ENCODE measurements at places on chromosomes 1 and 21.
A peak's percentile ranks its signal among the peaks of the same experiment; 100 is the strongest.

DNA sequence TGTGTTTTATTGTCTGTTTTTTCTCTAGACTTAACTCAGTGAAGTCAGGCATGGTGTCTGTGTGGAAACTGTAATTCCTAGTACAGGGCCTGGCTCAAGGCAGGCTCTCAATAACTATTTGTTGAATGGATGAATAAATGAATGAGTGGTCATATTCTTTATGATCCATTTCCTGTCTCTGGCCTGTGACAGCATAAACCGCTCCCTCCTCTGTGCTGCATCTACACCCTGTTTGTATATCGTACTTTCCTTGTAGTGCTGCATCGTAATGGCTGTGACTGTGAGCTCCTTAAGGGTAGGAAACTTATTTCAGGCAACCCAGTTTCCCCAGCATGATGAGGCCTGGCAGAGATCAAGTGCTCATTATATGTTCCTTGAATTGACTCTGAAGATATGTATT lies 337.5 kb upstream of the USP24 start:
- DNase-seq = no peak

DNA sequence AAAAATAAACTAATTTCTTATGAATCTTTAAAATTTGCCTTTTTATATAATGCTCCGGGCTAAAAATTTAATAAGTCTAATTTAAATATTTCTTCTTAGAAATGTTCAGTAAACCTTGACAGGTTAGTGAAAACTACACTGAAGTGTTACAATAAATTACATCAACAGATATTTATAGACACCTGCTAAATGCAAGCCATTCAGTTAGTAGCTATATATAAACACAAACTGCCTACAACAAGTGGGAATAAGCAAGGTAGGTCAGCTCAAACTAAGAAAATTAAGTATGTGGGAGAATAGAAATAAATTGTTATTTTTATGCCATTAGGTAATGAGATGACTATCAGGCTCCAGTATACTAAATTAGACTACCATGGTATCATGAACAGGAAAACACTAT lies 215.6 kb downstream of the DENND1B start:
- no peak for DNase-seq

DNA sequence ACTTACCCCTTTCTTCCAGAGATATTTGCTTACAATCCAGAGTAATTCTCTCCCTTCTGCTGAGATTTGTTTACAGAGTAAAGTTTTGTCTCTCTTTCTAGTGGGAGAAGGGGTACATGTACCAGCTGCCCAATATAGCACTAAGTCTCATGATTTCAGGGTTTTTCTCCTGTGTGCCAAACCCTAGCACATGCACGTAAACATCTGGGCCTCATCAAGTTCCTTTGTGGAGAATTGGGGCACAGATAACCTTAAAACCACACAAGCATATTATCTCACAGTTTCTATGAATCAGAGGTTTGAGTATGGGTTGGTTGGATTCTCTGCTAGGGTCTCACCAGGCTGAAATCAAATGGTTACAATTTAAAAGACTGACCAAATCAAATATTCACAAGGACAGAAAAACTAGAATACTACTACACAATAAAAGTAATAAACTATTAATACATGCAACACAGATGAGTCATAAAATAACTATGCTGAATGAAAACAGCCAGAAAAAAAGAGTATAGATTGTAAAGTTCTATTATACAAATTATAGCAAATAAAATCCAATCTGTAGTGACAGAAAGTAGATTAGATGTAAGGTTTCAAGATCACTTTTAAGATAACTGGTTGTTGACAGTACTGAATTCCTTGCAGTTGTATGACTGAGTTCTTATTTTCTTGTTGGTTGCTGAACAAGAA lies 347.4 kb upstream of the PTBP2 start:
- no peak for DNase-seq

GRCh38 chr1:51063121-51063520 lies 38.9 kb upstream of the C1orf185 start:
- no peak for DNase-seq

DNA sequence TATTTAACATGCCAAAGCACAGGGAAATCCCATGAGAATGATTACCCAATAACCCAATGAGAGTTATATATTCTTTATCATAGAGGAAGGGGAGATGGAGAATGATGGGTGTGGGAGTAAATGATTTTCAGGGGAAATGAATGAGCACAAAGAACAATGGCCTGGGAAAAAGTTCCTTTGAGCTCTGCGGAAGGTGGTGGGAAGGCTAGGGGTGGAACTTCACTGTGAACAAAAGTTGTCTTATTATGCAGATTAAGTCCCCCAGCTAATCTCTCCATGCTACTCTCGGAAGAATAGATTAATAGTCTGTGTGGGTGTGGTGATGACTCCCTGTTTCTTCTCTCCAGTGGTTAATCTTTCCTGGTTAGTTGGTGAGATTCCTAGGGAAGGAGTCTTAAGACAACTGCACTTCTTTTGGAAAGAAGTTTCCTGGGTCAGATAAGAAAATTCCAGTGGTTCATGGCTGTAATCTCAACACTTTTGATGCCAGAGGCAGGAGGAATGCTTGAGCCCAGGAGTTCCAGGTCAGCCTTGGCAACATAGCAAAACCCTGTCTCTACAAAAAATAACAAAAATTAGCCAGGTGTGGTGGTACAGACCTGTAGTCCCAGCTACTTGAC lies 71.6 kb downstream of the DNTTIP2 start:
- no peak for DNase-seq

DNA sequence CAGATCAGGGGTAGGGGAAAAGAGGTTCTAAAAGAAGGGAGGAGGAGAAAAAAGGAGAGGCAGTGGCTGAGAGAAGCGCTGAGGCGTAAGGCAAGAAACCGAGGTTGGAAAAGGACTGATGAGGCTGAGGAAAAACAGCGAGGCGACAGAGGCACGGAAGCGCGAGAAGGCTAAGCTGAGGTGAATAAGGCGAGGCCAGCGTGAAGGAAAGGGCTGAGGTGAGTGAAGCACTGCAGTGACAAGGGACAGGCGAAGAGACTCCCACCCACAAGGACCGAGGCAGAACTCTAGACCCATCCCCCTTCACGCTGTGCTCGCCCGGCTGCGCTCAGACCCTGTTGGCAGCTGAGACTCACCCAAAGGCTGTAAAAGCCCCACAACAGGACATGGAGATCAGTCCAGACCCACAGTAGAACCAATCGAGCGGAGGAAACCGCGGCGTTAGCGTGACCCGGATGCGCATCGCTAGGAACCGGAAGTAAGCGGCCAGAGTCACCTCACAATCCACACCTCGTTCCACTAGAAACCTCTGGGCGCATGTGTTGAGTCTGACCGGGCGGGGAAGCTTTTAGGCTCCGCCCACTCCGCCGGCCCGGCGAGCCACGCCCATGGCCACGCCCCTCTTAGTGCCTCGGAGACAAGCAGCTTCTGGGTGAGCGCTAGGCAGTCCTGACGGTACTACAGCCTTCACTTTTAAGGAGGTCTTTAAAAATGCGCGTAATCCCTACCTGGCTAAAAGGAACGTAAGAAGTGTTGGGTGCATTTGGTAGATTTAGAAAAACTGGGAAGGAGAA lies at the start of gene EYA3:
Gene EYA3 (minus strand): TSS at position 443 of the 794 bp plus-strand sequence. CDS start 30,584 bp downstream, outside the sequence.
- DNase-seq = peak; percentile 100

DNA sequence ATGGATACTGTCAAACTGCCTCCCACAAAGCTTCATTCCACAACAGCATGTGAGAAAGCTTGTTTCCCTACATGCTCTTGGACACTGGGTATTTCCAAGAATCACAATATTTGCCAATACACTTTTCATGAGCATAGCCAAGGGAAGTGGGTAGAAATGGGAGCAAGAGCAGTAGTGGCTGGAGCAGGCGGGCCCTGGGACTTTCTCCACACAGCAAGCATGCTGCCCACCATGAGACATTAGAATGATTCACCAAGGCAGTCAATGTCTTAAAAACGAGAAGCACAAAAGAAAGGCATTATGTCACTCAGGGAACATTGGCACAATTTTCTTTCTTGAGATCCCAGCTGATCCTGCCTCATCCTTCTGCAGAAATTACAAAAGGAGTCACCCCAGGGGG lies 371.6 kb upstream of the RUNX1 start:
- no peak for DNase-seq

- DNase-seq = no peak
Observed at GRCh38 chr1:159987186-159987585, 33.1 kb upstream of the SLAMF9 start.

DNA sequence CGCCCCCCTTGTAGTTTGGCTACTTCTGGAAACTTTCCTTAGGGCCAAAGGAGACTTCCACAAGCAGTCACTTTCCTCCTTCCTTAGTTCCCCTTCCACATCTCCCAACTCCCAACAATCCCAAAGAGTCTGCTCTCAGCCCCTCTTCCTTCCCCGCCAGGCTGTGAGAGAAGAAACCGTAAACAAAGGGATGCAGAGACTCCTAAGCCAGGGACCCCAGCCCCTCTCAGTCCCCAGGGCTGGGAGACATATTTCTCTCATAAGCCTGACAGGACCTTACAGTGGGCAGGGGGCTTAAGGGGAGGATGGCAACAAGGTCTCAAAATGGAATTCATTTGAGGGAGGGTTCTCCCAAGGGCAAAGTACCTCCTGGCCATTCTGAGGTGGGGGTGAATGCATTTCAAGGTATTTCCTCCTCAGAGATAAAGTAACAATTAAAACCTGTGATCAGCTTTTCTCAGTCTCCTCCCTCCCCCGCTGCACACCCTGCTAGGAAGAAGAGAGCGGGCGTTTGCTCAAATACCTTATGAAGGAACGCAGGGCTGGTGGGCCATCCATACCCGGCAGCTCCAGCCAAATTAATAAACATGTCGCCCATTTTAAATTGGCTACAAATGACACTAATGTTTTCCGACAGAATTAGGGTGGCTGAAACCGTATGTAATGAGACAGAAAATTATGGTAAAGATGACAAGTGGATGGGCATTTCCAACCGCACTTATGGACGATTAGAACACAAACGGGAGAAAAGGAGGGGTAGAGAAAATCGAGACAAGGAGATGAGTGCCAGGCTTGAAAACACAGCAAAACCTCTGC lies 4.0 kb downstream of the BARHL2 start:
- DNase-seq = no peak

DNA sequence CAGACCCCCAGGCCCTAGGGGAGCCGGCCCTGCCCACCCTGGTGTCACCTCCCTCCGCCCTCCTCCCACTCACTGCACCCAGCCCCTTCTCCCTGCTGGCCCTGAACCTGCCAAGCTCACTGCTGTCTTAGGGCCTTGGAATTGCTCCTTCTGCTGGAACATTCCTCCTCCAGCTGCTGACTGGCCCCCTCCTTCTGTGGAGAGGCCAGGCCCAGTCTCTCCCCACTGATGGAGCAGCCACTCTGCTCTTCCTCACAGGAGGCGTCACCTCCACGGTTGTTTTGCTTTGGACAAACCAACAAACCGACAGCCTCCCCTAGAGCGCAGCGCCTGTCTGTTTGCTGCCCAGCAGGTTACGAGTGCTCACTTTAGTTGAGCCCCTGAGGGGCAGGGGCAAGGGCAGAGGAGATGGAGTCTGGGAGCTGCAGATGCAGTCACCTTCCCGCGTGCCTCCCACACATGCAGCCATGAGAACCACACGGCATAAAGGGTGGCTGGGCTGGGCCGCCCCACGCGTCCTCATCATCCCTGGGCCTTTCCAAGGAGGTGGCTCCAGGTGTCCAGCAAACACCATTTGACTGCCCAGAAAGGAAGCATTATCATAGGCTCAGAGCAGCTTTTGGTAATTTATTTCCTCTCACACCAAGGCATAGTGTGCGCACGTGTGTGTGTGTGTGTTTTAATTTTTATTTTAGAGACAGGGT lies 9.4 kb downstream of the OXCT2 start:
- DNase-seq = no peak

DNA sequence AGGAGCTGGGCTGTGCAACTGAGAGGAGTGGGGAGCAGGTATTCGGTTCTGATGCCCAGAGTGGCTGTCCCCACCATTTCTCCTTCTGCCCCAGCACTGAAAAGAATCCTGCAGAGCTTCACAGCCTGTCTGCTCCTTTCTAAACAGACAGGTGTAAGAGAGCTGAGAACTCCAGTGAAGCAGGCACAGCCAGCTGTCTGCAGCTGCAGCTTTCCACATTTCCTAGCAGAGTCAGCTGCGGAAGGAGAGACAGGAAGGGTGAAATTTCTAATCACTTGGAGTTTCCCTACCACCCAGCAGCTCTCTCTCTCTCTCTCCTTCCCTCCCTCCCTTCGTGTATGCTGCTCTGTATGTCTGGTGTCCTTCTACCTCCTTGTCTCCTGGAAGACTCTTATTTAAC lies 40.5 kb upstream of the GJB5 start:
- no peak for DNase-seq

DNA sequence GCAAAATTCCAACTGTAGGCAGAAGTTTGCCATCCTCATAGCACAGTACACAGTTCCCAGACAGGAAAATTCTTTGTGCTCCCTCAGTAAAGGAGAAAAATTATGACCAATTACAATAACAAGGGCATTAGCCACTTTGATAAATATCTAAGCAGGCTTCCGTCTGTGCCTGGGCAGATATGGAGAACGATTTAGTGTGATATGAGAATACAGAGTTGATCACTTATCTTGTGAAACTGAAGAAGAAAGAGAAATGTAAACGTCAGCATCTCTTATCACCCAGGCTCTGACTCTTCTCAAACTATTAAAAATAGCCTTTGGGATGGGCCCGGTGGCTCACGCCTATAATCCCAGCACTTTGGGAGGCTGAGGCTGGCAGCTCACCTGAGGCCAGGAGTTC lies 54.5 kb upstream of the TIAM1 start:
- no peak for DNase-seq

Measured in stimulated activated CD4-positive, alpha-beta T cell treated with anti-CD3 and anti-CD28 coated beads, Interleukin-2, amount 100 ng/mL, for 48 hours (primary cell).